ENCODE measurements at places on chromosomes 6 and 20.

GRCh38 chr6:136383268-136383937 is 93.8 kb upstream of the BCLAF1 start:
- no peak for DNase-seq

- DNase-seq: no peak
Measured at GRCh38 chr6:37391120-37391519, 37.3 kb downstream of the RNF8 start.

DNA sequence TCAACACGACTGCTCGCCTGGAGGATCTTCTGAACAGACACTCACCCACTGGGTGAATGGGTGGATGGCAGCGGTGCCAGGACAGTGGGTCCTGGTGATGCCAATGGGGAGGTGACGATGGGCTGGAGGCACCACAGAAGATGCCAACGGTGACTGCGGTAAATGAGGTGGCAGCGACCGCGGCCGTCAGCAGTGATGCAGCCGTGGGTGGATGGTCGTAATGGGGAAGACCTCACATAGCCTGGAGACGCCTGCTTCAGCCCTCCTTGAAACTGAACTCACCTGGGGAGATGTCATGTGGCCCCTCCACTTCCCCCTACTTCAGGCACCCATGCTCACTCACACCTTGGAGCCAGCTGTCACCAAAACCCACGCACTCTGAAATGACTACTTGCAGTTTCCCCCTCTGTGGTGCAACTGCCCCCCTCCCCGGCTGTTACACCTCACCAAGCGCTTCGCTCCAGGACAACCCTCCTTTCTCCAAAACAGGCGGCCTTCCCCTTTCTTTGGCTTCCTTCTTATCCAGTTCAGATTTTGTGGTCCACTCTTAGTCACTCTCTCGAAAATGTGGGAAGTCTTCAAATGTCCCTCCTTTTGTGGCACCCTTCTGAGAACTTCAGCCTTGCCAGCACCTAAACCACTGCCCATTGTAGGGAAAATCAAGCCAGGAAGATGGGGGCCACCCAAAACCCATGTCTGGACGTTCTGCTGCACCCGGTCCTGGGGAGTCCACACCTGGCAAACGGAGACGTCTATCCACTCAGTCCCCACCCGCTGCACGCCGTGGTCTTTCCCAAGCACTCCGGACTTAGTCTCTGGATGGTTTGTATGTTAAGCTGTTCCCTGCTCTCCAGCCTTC is 10.4 kb upstream of the ABHD16B start:
- DNase-seq: no peak

GRCh38 chr6:114157848-114158247 is 185.0 kb downstream of the HS3ST5 start:
- DNase-seq: no peak

DNA sequence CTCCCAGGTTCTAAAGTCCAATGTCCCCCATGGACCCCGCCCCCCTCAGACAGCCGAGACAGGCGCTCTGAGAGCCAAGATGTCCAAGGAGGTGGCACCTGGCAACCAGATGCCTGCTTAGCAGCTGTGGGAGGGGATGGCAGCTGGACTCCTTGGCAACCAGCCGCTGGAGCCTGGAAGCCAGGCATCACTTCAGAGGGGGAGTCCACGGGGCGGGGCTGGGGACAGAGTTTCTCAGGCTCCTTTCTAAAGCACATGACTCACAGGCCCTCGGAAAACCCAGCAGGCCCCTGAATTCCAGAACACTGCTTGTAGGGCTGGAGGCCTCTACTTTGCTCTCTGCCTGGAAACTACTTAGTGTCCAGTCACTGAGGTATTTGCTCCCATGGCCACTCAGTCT is 51.5 kb downstream of the PREX1 start:
- no peak for DNase-seq

DNA sequence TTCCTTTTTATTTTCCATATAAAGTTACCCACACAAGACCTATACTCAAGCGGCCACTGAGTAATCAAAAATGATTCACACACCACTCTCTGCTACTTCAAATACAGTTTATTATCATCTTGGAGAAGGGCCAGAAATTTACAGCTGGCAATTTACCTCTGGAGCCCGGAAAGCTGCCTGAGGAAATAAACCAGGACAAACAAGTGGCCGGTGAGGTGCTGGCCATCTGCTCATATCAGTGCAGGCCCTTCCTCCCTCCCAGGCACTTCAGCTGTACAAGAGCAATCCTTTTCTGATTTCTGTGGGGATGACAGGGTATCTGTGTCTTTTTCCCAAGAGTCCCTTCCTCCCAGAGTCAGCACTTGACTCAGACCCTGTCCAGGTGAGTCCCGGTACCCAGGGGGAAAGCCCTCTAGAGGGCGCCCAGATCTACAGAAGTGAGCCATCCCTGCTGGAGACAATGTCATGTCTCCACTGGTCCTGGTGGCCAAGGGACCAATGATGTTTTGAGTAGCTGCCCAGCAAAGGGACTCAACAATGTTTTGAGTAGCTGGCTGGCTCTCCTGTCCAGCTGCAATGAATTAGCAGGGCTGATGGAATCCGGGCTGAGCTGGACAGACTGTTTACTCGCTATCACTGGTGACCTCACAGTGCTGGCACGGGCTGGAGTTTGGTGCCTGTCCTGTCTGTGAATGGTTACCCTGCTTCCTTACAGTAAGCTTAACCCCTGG is 23.6 kb downstream of the LRP11 start:
- DNase-seq: no peak

GRCh38 chr6:18260448-18261106 is 3.8 kb downstream of the DEK start:
- DNase-seq: peak; percentile 47

- DNase-seq: no peak
Measured at GRCh38 chr6:44327096-44327495, 13.9 kb upstream of the AARS2 start.

DNA sequence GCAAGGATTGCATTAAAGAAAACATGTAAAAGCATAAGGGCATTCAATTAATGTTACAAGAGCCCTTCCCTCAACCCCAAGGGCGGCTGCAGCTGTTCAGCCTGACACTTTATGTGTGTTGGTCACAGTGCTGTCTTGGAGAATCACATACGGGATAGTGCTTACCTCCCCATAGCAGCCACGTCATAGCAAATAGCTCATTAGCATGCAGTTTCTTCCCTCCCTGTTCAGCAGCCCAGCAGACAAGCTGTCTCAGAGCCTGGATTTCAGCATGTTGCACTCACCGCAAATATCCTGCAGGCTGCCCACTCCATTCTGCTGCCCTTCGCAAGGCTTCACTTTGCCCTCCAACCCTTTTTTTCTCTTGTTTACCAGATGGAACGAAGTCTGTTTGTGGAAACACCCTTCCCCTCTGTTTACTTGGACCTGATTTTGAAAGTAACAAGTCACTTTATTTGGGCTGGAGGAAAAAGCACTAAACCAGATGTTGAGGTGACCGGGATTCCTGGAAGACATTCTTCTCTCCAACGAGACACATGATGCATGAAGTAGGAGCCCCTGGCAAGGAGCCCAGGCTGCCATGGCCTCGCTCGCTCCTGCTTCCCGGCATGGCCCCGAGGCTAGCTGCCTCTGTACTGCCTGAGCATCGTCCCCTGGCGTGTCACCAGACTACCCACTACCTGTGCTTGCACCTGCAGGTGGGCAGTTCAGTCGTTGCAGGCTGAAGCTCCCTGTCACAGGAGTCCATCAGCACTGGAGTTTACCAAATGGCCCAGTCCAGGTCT is 151.6 kb upstream of the GMDS start:
- no peak for DNase-seq

DNA sequence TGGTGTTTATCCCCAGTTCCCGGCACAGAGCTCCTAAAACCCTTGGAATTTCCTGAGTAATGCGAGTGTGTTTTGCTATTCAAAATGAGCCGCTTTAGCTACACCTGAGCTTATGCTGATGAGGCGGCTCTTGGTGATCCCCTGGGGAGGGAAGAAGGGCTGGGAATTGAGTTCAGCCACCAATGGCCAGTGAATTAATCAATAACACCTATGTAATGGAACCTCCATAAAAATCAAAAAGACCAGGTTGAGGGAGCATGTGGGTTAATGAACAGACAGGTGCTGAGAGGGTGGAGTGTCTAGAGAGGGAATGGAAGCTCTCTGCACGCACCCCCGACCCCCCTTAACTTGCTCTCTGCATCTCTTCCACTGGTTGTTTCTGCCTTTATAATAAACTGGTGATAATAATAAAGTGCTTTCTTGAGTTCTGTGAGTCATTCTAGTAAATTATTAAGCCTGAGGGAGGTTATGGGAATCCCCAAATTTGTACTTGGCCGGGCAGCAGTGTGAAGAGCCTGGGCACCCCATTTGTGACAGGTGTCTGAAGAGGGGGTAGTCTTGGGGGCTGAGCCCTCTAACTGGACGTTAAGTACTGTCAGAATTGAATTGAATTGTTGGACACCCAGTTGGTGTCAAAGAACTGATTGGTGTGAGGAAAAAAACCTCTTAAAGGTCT is 24.6 kb upstream of the SERPINB1 start:
- DNase-seq: no peak

GRCh38 chr6:167058261-167058660 is 59.1 kb downstream of the CEP43 start:
- no peak for DNase-seq

- no peak for DNase-seq
Measured at GRCh38 chr20:38002422-38002821, 30.8 kb downstream of the TTI1 start.

DNA sequence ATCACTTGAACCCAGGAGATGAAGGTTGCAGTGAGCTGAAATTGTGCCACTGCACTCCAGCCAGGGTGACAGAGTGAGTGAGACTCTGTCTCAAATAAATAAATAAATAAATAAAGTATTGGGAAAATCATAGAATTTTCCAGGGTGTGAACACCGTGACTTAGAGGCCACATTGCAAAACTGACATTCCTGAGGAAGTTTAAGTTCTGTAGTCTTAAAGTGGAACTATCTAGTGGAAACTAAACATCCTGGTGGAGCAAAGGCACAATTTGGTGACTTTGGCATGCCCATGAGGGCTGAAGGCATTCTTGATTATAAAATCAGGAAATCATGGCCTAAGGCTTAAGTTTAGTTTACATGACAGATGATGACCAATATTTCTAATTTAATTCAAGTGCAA is 32.7 kb upstream of the MCM3 start:
- DNase-seq: no peak

DNA sequence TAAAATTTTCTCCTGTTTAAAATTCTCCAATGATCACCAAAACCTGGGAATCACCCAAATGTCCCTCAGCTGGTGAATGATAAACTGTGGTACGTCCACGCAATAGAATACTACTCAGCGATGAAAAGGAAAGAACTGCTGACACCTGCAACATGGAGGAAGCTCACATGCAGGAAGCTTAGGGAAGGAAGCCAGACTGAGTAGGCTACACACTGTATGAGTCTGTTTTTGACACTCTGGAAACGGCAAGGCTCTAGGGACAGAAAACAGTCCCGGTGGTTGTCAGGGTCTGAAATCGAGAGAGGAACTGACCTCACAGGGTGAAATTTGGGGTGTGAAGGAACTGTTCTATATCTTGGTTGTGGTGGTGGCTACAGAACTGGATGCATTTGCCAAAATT is 25.2 kb upstream of the TLDC2 start:
- no peak for DNase-seq

DNA sequence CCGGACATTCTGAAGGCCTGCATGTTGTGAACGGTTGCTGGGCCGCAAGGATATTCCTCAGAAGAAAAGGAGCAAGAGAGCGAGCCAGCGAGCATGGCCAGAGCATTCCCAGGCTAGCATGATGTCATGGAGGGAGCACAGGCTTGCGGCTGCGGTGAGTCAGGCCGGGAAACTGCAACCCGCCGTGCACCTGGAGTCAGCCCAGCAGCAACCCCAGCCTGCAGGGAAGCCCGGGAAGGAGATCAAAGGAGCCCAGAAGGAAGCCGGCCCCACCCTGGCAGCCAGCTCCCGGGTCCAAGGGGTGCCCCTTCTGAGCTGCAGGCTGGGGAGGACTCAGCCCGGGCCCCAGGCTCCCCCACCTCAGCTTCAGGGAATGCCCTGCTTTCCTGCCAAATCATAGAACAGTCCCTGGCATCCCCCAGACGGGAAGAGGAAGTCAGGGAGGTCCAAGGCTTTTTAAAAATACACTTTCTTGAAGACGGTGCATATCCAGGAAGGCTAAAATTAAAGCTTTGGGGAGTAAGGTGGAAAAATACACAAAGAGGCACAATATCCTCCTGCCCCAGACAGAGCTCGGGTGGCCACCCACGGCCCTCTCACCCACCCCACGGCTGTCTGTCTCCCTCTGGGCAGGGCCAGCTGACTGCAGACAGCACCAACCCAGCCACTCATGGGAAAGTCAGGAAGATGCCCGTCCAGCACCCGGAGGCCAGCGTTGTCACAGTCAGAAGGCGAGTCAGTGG is 53.7 kb downstream of the BMP7 start:
- DNase-seq: no peak

DNA sequence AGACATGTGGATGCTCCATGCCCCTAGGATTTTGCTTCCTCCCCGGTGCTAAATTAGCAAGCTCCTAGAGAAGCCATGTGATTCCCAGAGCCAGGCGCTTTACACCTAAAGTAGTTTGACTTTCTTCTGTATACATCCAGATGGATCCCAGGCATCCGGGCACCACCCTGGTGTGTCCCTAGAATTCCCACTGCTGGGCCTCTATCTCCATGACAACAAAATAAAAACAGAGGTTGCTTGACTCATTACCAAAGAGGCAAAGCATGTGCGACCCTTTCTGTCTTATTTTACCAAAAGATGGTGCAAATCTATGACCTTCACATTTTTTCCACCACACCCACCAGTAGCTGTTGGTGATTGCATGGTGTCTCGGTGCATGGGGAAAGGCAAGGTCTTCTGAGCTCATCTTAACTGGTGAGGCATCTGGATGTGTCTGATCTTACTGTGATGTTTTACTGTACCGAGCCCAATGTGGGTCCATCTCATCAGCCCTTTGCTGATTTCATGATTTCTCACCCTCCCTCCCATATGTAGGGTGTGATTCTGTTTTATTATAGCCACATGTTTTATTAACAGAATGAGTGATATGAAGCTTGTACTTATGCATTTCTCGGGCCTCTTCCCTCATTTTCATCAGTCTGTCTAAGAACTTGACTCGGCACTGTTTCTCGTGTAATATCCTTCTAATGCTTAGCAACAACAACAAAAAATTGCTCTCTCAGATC is 27.4 kb upstream of the VAPB start:
- no peak for DNase-seq

DNA sequence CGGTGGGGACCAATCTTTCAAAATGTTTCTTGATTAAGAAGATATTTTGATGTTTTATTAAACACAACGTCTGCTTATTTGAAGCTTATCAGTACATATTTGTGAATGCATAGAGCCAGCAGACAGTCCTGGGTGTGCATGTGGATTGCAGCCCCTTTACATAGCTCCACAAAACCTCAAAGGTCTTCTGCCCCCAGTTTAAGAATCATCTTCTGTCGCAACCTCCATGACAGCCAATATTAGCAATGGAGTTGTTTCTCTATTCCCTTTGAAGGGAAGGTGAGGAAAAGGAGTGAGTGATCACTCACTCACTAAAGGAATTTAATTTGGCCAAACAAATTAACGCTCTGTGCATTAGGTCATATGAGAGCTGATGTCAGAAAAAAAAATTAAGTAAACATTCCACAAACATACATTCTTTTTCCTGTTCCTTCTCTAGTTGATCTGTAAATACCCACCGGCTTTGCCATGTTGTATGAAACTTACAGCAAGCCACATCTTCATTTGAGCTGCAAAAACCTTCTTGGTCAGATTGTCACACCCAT is 152.9 kb downstream of the SIM1 start:
- DNase-seq: no peak

- DNase-seq: no peak
Measured at GRCh38 chr6:125358898-125359297, 57.1 kb upstream of the HDDC2 start.
